ENCODE measurements at places on chromosomes 2 and 18.

- no peak for DNase-seq
Measured at GRCh38 chr2:128196471-128196931, 105.5 kb downstream of the UGGT1 start.

DNA sequence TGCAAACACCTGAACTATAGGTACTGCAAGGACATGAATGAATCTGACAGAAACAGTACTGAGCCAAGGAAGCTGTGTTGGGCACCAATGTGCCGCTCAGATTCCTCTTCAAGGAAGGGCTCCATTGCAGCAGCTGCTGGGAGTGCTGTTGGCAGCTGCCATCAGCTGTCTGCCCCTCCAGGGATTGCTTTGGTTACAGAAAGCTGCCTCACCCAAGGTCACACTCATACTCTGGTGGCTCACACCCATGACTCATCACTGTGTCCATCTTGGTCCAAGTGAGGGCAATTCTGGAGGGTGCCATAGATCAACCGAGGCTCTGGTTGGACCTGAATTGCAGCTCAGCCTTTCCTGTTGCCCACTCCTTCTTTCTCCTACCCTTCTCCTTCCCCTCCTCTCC, 24.4 kb upstream of the TRPM8 start:
- DNase-seq, result no peak

DNA sequence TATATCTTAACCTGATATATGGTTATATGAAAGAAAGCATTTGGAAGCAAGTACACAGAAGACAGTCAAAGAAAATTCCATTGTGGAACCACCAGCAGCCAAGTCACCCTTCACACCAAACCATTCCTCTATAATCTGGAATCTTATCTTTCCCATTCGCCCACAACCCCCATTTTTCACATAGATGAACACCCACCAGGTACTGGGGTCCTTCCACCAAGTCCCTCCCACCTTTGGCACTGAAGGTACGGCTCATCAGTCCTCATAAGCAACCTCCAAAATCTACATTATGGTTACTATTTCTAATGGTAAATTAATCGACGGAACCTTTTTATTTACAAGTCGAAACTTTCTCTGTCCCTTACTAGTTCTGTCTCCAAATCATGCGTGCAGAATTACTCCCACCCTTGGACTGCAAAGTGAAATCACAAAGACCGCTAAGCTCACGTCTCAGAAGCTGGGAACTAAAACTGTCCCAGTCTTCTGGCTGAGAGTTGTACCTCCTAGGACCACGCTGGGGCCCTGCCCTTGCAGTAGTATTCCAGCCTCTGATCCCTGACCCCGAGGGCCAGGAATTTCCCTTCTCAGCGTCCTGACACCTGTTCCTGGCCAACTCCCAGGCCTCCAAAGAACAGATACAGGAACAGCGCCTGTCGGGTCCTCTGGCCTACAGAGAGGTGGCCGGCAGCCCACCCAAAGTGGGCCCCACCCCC, 702 bp downstream of the OLA1 start:
- no peak for DNase-seq

DNA sequence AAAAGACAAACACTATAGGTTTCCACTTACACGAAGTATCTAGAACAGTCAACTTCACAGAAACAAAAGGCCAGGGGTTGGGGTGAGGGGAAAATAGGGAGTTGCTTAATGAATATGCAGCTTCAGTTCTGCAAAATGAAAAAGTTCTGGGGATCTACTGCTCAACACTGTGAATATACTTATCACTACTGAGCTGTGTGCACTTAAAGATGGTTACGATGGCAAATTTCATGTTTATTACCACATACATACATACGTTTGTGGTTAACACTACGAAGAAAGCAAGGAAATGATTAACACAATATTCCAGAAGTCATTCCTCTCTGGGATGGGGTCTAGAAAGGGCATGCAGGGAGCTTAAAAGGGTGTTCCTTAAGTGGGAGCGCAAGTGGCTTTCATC, 19.3 kb downstream of the MBOAT2 start:
- DNase-seq, result no peak

GRCh38 chr18:11316546-11316945, 167.2 kb upstream of the PIEZO2 start:
- no peak for DNase-seq

- no peak for DNase-seq
Measured at GRCh38 chr2:133143645-133144044, 424.6 kb downstream of the NCKAP5 start.

DNA sequence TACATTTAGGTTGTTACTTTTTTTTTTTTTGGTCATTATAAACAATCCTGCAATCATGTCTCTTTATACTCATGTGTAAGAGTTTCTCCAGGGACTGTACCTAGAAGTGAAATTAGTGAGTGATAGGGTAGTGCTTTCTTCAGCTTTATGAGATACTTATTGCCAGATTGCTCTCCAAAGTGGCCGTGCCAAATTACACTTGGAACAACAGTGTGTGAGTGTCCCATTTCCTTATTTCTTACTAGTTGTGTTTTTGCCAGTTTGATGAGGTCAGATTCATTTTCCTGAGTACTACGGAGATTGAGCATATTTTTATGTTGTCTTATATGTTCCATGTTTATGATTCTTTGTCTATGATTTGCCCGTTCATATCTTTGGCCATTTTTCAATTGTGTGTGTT, 39.2 kb downstream of the GALNT1 start:
- no peak for DNase-seq

DNA sequence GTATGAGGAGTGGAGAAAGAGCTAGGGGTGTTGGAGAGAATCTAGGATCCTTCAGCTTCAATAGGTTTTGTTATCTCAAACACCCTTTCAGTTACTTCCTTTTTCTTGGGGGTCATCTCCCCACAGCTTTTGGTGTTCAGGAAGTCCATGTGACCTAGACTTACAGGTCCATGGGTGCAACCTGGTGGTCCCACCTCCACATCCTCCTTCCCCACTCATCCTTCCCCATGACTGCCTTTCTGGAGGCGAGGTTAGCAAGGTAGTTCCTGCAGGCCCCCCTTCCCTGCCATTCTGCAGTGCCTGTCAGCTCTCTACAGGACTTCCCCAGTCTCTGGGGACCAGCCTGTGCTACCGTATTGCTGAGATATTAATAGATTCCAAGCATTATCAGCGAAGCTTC, 107.6 kb downstream of the TMEM17 start:
- DNase-seq, result no peak

DNA sequence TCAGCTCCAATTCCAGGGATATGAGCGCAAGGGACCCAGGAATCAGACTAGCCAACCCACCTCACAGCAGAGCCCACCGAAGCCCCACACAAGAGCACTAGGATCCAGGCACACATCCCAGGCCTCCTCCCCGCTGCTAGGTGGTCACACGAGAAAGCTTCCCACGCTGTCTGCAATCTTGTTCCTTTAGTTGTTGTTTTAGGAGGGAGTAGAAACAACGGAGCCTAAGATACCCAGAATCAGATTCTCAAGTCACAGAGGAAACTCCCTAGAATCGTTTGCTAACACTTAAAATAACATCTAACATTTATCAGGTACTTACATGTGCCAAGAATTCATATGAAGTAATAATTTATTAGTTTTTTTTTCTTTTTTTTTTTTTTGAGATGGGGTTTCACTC, 9.7 kb upstream of the ATL2 start:
- DNase-seq, result no peak

DNA sequence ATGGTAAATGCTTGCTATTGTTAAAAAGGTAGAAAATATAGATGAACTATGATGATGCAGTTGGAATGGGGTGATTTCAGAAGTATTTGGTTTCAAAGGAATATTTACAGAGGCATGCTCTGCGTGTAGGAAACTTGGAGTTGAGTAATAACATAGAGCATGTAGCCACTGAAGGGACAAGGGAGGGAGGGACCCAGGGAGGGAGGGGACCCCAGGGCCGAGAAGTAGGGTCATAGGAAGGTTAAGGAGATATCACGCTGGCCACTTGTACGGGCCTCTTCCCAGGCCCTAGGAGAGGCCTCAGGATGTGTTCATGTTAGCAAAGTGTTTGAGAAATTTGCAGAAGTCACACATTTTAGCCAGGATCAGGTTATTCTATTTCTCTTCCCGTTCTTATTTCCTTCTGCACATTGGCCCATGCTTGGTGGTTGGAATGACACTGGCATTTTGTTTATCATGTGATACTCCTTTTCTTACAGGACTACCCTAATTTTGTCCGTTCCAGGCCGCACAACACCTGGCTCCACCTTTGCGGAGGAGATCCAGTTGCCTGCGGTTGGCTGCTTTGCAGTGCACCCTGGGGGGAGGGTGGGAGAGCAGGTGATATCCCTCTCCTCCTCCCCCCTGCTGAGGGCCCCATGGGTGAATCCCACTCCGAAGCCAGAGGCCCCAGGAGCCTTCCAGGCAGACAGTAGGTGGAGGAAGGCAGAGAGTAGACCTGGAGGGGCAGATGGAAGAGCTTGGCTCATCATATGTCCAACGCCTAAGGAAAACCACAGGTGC, 16.9 kb upstream of the ACKR3 start:
- no peak for DNase-seq

DNA sequence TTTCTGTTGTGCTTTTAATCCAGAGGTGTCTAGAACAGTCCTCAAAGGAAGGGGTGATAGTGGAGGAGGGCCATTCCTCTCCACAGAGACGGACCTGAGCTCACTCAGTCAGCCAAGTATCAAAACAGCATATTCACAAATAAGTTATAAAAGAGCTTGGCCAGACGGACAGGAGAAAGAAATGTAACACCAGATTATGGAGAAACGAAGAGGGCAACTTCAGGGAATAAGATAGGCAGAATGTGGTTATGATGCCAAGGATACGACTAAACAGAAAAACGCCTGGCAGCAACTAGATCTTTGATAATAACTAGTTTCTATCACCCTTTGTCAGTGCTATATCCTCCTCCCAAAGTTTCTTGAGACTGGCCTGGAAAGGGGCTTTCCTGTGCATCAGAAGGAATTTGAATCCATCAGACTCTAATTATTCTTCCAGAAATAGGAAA, 42.5 kb downstream of the MAP4K3 start:
- no peak for DNase-seq

- DNase-seq, result no peak
Measured at GRCh38 chr2:120399889-120400240, 53.9 kb downstream of the INHBB start.

DNA sequence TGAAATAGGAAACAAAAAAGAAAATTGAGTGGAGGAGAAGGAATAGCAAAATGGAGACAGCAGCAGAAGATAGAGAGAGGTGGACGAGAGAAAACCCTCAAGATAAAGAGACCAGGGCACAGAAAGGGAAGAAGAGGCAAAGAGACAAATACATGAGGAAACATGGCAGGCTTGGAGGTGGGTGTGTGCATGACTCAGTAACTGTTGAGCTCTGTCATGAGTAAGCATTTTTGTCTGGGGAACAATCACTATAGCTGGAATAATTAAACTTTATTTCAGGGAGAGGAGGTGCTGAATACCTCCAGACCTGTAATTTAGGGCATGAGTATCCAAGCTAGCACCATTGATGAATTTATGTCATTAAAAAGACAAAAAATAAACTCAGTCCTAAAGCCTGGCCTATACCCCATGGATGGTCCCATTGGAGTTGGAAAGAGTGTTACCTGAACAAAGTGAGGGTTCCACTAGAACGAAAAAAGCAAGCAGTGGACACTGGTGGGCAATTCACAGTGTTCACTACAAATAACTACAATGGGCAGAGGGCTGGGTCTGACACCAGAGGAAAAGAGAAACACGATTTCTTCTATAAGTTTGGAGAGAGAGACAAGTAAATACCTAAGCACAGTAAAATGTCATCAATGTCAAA, 145.5 kb downstream of the ADCYAP1 start:
- DNase-seq, result no peak

DNA sequence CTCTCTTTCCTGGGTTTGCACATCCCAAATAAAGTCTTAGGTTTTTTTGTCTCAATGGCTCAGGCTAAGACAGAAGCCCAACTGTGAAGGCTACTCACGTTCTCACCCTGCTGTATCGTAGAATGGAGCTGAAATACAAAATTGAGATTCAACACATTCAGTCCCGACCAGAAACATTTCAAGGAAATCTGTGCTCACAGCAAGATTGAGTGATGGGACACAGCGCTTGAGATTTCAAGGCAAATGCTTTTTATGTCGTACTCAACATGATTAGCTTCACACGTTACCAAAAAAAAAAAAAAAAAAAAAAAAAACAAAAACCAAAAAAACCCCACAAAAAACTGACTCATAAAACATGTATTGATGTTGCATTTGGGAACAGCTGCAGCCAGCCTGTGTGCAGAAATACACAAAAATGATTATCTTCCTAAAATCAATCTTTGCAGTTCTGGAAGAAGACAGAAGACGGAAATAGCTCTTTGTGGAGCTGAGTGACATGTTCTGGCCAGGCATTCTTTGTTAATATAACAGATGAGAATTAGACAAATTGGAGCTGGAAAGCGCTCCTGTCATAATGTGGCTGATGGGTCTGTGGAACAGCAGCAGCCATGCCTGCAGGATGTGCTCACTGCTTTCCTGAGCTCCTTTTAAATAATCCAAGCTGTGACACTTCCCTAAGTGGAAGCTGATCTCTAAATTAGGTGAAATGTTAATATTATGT, 453.2 kb downstream of the LPIN1 start:
- DNase-seq, result no peak

- no peak for DNase-seq
Measured at GRCh38 chr2:221495731-221496130, 76.4 kb downstream of the EPHA4 start.

DNA sequence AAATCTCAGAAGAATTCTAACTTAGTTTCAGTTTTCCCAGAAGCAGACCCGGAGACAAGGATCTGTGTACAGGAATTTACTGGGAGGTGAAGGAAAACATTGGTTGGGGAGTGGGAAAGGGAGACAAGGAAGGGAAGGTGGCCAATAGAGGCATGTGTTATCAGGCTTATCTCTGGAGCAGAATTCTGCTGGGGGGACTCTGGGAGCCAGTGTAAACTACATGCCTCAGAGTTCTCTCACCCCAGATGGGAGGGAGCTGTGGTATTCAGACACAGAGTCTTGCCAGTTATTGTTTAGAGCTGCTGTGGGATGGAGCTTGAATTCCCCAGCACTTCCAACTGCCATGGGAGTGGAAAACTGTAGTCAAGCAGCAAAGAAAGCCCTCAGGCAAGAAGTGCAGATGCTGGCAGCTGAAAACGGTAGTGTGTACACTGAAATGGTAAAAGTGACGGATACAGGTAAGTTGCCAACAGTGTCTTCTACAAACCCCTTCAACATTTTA, 19.0 kb downstream of the DNPEP start:
- no peak for DNase-seq

DNA sequence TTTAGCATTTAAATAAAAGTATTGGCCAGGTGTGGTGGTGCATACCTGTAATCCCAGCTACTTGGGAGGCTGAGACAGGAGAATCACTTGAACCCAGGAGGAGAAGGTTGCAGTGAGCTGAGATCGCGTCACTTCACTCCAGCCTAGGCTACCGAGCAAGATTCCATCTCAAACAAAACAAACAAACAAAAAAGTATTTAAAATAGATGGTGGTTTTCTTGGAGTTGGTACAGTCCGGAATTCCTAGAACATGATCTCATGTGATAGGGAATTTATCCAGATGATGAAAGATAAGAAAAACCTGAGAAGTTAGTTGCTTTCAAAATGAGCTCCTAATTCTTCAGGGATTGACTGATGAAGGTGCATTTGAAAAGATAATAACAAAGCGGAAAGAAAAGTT, 62.0 kb downstream of the BIRC6 start:
- no peak for DNase-seq

- no peak for DNase-seq
Measured at GRCh38 chr18:79366177-79367094, 29.3 kb upstream of the NFATC1 start.

Measured in stimulated activated CD4-positive, alpha-beta T cell treated with anti-CD3 and anti-CD28 coated beads, TNF-alpha, amount 100 ng/mL, for 24 hours (primary cell).